ENCODE measurements at places on chromosomes 4 and X.

- no peak for DNase-seq
Observed at GRCh38 chr4:186715077-186715476, 8.6 kb downstream of the FAT1 start.

DNA sequence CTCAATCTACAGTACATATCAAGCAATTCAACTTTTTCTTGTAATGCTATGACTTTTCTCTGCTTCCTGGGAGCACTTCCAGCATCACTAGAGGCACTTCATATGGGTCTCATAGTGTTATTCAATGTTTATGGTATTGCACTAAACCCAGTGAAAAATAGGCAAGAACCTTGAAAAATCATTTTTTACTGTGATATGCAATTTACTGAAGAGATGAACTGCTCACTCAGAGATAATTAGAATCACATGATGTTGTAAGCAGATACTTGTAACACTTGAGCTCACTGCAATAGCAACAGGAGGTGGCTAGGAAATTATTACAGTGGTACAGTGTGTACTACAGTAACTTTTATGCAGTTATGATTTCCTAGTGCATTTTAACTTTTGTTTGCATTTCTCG, 93.3 kb downstream of the RASGEF1B start:
- no peak for DNase-seq

GRCh38 chr4:67546004-67546356, 677 bp upstream of the CENPC start:
- no peak for DNase-seq

- DNase-seq = no peak
Observed at GRCh38 chr4:107255114-107255513, 219.0 kb upstream of the DKK2 start.

DNA sequence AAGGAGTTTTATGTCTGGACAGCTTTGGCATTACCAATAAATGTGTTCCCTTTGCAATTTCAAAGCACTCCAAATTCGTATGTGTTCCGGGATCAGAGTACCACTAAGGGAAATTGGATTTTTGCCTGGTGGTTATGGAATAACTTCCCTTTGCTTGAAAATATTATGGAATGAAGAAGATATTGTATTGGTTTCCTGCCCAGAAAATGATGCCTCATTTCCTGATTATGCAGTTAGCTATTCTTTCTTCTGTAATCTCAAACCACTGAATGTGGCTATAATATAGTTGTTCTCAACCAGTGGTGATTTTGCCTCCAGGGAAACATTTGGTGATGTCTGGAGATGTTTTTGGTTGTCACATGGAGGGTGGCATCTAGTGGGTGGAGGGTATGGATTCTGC, 142.9 kb downstream of the PCDH7 start:
- DNase-seq = no peak

DNA sequence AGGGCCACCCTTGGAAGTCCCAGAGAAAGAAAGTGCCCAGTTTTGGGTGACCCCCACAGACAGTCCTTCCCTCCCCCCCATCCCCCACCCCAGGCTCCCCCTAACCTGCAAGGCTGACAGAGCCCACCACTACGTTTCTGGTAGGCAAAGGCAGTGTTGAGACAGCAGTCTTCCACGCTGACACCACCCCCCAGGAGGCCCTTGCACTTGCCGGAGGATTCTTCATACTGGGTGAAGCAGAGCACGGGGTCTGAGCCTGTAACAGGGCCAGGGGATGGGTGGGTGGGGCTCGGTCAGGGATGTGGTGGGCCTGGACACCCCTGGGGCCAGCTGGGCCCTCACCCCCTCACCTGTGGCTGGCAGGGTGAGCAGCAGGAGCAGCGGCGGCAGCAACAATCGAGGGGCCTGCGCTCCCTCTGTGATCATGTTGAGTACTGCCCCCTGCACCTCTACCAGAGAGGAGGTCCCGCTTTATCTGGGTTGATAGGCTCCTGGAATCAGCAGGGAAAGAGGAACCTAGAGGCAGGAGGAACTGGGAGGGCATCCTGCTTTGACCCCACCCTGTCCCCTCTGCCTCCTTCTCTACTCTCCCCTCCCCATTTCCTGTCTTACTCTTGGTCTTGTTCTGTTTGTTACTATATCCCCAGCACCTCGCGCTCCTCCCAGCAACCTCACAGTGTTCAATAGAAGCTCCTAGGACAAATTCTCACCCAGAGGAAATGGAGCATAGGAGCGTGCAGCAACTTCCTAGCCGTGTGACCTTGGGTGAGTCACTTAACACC, at the start of gene CFP:
Gene CFP, minus strand, starts transcription at position 512 of the 782 bp plus-strand sequence. Its CDS starts 86 bp downstream, at position 426.
- DNase-seq = no peak

- DNase-seq = no peak
Observed at GRCh38 chrX:129404670-129405008, 118.7 kb downstream of the SMARCA1 start.

- no peak for DNase-seq
Observed at GRCh38 chrX:100376576-100376975, 33.5 kb downstream of the PCDH19 start.
